ENCODE measurements at places on chromosomes 6 and 20.

GRCh38 chr6:157110607-157111006, 212.7 kb downstream of the TMEM242 start:
- DNase-seq: no peak

DNA sequence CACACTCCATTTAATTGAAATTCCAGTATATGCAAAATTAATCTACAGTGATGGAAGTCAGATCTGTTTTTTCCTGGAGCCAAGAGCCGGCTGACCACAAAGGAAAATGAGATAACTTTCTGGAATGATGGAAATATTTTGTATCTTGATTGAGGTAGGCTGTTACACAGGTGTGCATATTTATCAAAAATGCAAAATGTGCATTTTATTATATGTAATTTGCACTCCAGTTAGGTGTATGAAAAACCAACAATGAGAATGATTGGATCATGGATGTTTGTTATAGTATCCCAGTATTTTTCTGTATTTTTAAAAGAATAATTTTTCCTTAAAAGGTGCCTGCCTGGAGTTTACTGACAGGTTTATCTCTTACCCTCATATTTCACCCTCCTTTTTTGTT, 242.0 kb upstream of the JAG1 start:
- no peak for DNase-seq

DNA sequence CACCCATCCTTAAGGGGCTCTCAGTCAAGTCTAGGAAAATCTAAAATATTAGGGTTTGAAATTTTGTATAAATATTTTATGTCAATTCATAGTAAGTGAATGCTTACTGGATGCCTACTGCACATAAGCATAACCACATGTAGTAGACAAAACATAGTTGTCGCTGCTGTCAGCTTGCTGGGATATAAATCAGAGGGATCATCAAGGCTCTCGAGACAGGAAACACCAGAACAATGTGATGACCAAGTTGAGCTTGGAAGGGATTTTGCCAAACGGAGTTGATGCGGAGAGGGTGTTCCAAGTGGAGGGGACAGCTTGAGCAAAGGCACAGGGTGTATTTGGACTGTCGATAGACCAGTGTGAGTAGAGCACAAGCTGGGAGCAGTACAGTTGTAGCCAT, 105.8 kb upstream of the SUPT3H start:
- no peak for DNase-seq

GRCh38 chr6:82006027-82006738, 241.4 kb downstream of the IBTK start:
- DNase-seq: peak; percentile 62

- no peak for DNase-seq
Observed at GRCh38 chr20:40438161-40438830, 250.7 kb downstream of the MAFB start.

DNA sequence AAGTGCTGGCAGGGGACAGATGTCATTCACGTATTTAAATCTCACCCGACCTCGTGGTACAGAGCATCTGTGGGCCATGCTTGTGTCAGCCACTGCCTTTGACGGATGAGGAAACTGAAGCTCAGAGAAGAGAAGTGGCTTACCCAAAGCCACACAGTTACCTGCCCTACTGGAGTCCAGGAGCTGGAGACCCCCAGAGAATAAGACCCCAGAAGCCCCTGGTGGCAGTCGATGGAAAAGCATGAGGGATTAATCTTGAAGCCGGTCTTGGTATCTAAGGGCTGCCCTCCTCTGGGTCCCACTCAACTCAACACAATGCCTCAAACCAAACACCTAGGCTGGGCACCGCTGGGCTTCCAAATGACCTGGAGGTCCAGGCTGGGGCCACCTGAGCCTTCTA, 83.1 kb downstream of the GRM4 start:
- DNase-seq: no peak

GRCh38 chr20:11193241-11193640, 519.4 kb upstream of the JAG1 start:
- DNase-seq: peak; percentile 86
